ENCODE measurements at places on chromosomes 2 and 18. TPM values are rescaled to one million over a fixed set of nuclear protein-coding genes. Genes with fewer than 3 reads are reported as not detected.
A peak's percentile ranks its signal among the peaks of the same experiment; 100 is the strongest.

GRCh38 chr18:1648712-1649111 lies 744.0 kb downstream of the ADCYAP1 start:
- DNase-seq, result no peak

- DNase-seq, result no peak
Observed at GRCh38 chr18:25876330-25876948, 214.0 kb downstream of the SS18 start.

DNA sequence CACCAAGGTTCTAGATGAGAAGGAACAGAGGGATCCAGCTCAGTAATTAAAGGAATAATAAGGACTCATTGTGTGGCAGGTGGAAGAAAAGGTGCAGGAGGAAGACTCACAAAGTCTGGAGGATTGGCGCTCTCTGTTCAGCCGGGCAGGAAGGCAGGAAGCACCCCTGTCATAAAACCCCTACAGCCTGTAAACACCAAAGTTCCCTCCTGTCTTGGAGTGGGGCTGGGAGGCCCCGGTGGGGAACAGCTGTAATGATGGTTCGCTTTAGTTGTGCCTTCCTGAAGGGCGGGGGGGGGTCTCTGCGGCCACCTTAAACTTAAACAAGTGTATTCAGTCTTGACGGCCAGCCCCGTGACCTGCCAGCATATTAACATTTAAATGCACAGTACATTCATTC lies 84.3 kb downstream of the GBX2 start:
- no peak for DNase-seq

GRCh38 chr2:230262246-230262645 lies 36.7 kb downstream of the SP140 start:
- no peak for DNase-seq

DNA sequence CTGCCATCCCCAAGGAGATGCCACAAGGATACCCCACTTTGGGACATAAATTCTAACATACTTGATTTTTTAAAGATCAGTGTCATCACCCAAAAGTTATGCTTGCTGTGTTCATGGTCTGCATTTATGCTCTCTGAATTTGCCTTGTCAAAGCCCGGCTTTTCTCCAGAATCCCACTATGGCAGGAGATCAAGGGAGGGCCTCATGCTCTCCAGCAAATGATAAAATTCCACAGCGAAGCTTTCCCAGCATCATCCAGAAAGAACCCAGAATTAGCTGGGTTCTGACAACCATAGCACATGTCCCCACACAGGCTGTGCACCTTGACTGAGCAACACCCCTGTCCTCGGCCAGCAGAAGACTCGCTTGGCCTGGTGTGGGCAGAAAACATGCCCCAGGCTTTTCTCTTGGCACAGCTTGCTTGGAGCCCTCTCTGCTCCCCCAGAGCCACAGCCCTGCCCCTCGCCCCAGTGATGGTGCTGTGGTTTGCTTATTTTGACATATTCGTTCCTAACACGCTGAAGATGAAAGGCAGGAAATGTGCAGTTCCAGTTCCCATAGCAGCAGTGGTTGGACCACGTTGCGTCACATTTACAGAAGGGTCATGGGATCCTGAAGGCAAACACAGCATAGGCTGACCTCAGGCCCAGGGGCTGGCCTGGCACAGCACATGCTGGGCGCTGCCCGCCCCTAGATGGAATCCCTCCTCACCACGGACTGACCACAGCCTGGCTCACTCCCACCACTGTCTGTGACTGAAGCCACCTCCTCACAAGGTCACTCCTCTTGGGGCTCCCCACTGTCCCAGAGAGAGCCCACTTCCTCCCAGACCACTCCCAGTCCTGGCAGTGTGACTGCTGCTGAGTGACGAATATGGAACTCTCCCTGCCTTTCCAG lies 14.1 kb upstream of the CHRNA1 start:
- DNase-seq, result no peak

The REL gene
- polyA plus RNA-seq, result 4.0 TPM

DNA sequence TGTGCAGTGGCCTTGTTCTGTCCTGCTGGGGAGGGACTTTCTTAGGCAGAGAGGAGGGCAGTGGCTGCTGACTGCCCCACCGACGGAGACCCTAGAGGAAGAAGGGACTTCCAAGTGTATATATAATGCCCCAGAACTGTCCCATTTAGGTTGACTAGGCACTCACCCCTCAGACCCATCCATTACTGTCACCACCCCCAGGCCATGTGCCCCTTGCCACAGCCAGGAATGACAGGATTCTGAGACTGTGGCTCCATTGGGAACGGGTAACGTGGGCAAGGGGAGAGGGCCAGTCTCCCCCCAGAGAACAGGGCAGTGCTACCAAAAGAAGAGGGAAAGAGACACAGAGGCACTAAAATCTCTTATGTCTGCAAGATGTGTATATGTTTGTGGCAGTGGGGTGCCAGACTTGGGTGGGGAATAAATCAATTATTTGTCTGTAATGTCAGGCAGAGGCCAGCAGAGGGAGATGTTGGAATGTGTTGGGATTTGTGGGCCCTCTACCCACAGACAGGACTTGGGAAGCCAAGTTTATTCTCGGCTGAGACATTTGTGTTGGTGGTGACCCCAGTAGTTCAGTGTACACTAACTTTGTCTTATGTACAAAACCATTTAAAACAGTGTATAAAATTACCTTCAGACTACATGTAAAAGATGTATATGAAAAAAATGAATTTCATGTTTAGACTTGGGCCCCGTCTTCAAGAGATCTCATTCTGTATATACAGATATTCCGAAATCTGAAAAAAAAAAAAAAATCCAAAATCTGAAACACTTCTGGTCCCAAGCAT lies 24.0 kb upstream of the TMEM37 start:
- no peak for DNase-seq

- no peak for DNase-seq
Observed at GRCh38 chr2:2757764-2758163, 426.7 kb upstream of the MYT1L start.

The C2orf76 gene
- polyA plus RNA-seq, result 20.2 TPM

- DNase-seq, result peak; percentile 79
Observed at GRCh38 chr2:24984912-24985311, 13.2 kb upstream of the DNAJC27 start.

The CCDC148 gene
- 0.28 TPM for polyA plus RNA-seq

All from urinary bladder (tissue), 4 donors.